ENCODE measurements at places on chromosomes 7 and 10.

DNA sequence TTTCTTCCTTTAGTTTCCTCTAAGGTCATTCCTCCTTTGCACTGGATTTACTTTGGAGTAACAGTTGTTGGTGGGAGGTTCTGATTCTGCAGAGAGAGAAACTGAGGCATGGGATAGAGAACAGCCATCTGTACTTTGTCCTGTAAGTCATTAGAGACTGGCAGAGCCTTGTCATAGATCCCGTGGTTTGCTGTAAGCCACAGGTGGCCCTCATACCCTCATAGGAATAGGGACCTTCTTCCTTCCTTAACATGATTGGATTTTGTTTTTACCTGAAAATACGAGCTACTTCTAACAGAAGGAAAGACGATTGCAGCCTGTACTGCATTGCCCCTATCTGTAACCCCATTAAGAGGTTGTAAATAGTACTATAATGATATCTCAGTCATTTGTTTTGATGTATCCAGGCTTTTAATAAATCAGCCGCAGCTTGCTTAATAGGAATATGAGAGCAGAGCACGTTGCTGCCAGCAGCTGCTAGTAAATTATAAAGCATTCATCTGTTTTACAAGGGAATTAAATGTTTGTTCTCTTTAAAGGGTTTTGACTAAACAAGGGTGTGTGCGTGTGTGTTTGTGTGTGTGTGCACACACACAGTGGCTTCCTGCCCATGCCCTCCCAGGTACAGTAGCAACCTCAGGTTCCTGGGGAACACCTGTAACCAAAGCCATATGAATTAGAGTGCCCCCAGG lies 249.8 kb downstream of the AUTS2 start:
- no peak for DNase-seq

DNA sequence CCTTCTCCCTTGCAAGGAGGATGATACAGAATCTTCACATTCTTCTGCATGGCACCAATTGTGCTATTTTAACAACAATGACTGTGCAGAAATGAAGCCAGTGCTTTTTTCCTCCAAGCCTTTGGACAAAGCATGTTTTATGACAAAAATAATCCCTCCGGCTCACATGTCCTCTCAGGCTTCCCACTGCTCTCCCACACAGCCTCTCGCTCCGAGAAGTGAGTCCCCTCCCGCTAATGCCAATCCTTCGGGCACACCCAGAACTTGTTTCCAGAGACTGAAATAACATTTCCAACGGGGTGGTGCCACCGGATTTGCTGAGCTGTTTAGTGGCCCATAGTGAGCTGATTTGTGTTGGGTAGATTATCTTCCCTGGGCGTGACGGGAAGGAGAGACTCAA lies 35.8 kb downstream of the RBM17 start:
- no peak for DNase-seq

- DNase-seq: no peak
These were observed 11.2 kb upstream of the CALD1 start for GRCh38 chr7:134768243-134768642.

DNA sequence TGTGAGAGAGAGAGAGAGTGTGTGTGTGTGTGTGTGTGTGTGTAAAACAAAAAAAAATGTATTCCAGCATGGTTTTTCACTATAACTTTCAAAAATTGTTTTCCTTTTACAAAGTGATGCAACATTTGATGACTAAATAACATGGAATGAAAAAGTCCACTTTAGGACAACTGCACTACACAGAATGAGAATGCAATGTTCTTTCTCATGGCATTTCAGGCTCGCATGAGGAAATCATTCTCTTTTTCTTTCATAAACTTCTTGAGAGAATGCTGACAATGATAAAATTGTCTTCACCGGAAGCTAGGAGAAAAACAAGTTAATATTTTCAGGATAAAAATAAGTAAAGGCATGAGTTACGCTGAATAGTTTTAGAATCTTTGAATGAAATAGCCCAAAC lies 53.7 kb downstream of the SLC16A12 start:
- no peak for DNase-seq

DNA sequence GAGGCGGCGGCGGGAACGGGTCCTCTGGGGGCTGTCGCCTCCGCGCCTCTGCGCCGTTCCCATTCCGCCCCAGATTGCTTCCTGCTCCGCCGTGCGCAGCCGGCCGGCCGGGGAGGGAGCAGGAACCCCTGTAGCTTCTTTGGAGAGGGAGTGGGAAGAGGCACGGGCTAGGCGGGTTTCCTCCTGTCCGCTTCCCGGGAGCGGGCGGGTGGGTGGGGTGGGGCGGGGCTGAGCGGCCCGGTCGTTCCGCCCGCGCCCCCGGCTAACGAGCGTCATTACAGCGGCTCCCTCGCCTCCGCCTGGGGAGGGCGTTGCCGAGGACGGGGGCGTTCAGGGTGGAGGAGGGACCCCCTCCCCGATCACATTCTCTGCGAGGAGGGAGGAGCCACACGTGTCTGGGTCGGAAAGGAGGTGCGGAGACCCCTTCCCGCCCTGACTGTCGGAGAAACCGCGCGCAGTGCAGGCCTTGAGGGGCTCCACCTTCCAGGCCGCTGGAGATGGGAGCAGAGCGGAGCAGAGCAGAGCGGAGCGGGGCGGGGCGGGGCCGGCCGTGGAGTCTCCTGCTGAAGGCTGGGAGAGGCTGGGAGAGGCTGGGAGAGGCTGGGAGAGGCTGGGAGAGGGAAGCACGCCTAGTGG lies 39.7 kb downstream of the AGAP3 start:
- peak; percentile 58 for DNase-seq

DNA sequence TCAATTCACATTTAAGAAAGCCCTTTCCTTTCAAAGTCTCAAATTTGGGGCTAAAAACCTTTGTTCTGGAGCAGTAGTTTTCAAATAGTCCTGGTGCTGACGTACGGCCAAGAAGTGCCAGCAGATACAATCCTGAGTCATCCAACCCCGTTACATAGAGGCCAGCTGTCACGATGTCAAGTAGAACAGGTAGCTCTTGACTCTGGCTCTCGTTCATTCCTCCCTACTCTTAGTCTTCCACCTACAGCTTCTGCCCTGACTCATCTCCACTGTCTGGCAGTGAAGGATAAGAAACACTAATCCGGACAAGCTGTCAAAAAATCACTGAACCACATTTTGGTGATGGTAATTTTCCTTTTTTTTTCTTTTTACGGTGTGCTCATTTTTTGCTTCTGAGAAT lies 132.4 kb upstream of the PTN start:
- no peak for DNase-seq

GRCh38 chr7:155487509-155488482 lies 29.9 kb downstream of the EN2 start:
- no peak for DNase-seq

Measured in nucleus accumbens (tissue), 56 donors.